ENCODE measurements at places on chromosomes 12 and 14. TPM values are rescaled to one million over a fixed set of nuclear protein-coding genes. Genes with fewer than 3 reads are reported as not detected.

GRCh38 chr14:60249321-60250256 lies 568 bp downstream of the PPM1A start:
- peak overlapping the region; percentile 82 for H3K4me3 ChIP-seq
- H3K27ac ChIP-seq = peak overlapping the region; percentile 76
- H3K36me3 ChIP-seq = peaks cover 6% of the 10 kb centered on the region

DNA sequence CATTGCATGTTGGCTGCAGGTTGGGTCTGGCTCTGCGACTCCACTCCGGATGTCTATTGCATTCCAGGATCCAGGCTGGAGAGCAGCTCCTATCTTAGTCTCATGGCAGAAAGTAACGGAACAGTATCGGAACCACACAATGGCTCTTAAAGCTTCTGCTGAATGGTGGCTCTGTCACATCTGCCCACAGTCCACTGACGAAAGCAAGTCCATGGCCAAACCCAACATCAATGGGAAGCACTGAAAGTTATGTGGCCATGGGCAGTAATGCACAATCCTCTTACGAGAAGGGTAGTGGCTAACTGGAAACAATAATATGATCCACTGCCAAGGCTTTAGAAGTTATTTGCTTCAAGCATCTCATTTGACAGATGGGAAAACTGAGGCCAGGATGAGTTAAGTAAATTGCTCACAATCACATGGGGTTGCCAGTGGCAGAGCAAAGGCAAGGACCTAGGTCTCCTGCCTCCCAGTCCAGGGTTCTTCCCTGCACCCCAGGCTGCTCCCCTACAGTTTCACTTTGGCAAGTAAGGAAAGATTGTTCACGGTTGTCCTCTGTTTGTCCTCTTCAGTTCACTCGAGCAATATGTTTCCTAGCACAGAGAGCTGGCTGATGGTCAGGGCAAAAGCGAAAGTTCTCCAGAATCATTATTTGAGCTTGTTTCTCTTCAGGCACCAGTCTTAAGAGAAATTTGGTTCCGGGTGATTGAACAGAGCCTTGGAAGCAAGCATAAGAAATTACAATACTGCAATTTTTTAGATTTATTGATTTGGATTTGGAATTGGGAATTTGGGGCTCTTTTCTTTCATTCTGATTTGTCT lies 54.2 kb downstream of the CKAP4 start:
- H3K27me3 ChIP-seq = peaks cover 6% of the 10 kb centered on the region
- H3K27ac ChIP-seq = no peak overlapping the region
- no peak overlapping the region for H3K4me3 ChIP-seq

DNA sequence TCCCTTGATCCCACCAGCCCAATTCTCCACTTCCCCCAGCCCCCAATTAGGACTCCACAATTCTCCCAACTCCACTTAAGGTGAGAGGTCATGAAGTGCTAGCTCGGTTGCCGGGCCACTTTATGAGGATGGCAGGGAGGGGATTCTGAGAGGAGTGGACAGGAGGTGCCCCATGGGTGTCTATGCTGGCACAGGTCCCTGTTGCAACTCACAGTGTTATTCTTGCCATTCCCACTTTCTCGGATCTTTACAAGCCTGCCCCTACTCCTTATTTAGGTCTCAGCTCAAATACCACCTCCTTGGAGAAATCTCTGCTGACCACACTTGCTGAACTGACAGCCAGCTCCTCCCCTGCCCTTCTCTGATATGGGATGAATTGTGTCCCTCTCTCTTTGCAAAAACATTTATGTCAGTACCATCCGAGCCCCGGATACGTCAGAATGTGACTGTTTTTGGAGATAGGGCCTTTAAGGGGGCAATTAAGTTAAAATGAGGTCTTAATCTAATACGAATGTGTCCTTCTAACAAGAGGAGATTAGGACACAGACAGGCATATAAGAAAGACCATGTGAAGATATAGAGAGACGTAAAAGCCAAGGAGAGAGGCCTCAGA lies 4.2 kb upstream of the LGALS3 start:
- peaks cover 9% of the 10 kb centered on the region for H3K27me3 ChIP-seq
- no peak for DNase-seq
- H3K4me3 ChIP-seq = no peak overlapping the region
- H3K4me1 ChIP-seq = peaks cover 14% of the 10 kb centered on the region

DNA sequence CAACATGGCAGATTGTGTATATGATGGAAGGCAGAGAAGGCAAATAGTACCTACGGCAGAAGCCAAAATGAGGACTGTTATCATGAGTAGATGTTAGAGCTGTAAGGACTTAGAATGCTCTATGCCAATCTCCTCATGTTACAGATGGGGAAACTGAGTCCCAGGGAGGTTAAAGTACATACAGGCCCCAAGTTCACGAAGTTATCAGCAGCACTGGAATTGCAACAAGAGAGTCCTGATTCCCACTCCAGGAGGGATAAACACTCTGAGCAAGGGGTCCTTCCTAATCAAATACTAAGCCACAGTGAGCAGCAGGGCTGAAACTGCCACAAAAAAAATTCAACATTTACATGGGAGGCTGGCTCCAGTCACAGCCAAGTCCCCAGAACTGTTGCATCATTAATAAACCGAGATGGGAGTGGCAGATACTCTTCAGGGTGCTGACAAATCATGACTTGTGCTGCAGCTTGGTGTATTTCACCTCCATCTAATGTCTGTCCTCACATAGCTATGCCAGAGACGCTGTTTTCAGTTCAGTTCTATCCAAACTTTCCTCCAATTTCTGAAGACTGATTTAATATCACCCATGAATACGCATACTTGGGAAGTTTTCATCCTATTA lies 24.2 kb downstream of the NUAK1 start:
- H3K4me1 ChIP-seq = no peaks in the 10 kb centered on the region
- H3K27ac ChIP-seq = no peak overlapping the region
- H3K4me3 ChIP-seq = no peak overlapping the region
- H3K27me3 ChIP-seq = peaks cover 10% of the 10 kb centered on the region
- DNase-seq = no peak

GRCh38 chr12:52004042-52004648 lies 2.6 kb upstream of the TAMALIN start:
- no peak overlapping the region for H3K27ac ChIP-seq
- peak; percentile 36 for DNase-seq
- H3K27me3 ChIP-seq = peaks cover 2% of the 10 kb centered on the region
- no peaks in the 10 kb centered on the region for H3K36me3 ChIP-seq

DNA sequence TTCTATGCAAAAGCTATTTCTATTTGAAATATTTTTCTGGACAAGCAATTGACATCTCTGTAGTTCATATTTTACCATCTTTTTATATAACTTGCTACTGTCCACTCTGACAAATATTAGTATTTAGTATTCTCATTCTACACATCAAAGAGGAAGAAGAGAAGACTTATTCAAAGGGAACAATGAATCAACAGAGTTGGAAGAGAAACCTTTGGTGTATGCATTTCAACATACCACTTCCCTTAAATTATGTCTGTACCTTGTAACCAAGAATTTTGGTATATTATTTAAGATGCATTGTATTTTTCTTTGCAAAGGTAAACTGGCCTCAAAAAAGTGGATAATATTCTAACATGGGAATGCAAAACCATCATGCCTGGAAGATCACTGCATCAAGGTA lies 72.1 kb upstream of the DUSP6 start:
- no peak overlapping the region for H3K4me3 ChIP-seq
- H3K27ac ChIP-seq = no peak overlapping the region
- H3K27me3 ChIP-seq = no peaks in the 10 kb centered on the region
- no peak for DNase-seq
- peaks cover 10% of the 10 kb centered on the region for H3K4me1 ChIP-seq
- peaks cover 14% of the 10 kb centered on the region for H3K36me3 ChIP-seq

DNA sequence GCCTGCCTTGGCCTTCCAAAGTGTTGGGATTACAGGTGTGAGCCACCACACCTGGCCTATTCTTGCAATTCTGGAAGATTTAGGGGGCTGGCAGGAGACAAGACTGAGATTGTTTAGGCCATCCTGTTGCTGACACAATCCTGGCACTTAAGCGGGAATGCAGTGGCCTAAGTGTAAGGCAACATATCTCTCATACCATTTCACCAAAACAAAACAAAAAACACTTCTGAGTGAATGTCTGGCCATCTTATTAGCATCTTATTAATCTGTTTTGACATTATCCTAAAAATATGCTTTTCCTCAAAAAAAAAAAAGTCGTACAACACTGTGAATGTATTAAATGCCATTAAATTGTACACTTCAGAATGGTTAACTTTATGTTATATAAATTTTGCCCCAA lies 67.6 kb downstream of the DENND5B start:
- H3K27ac ChIP-seq = no peak overlapping the region
- no peak for DNase-seq
- no peak overlapping the region for H3K4me3 ChIP-seq
- H3K27me3 ChIP-seq = peaks cover 9% of the 10 kb centered on the region
- H3K4me1 ChIP-seq = no peaks in the 10 kb centered on the region
- H3K36me3 ChIP-seq = no peaks in the 10 kb centered on the region

DNA sequence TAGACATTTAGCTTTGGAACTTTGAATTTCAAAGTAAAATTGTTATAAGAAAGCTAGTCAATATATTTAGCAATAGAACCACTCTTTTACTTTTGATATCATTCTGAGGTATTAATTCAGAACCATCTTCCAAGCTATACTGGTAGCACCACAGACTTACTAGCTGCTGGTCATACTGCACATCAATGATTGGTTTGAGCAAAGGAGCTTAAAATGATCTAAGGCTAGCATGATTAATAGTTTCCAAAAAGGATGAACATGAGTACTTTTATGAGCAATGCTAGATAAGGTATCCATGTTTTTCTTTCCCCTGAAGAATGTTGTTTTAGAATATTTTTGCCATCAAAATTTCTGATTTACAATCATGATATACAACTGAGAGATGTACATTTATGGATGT lies 17.2 kb downstream of the CNIH1 start:
- H3K4me1 ChIP-seq = peaks cover 16% of the 10 kb centered on the region
- H3K27me3 ChIP-seq = no peaks in the 10 kb centered on the region
- no peak overlapping the region for H3K4me3 ChIP-seq
- H3K27ac ChIP-seq = no peak overlapping the region

DNA sequence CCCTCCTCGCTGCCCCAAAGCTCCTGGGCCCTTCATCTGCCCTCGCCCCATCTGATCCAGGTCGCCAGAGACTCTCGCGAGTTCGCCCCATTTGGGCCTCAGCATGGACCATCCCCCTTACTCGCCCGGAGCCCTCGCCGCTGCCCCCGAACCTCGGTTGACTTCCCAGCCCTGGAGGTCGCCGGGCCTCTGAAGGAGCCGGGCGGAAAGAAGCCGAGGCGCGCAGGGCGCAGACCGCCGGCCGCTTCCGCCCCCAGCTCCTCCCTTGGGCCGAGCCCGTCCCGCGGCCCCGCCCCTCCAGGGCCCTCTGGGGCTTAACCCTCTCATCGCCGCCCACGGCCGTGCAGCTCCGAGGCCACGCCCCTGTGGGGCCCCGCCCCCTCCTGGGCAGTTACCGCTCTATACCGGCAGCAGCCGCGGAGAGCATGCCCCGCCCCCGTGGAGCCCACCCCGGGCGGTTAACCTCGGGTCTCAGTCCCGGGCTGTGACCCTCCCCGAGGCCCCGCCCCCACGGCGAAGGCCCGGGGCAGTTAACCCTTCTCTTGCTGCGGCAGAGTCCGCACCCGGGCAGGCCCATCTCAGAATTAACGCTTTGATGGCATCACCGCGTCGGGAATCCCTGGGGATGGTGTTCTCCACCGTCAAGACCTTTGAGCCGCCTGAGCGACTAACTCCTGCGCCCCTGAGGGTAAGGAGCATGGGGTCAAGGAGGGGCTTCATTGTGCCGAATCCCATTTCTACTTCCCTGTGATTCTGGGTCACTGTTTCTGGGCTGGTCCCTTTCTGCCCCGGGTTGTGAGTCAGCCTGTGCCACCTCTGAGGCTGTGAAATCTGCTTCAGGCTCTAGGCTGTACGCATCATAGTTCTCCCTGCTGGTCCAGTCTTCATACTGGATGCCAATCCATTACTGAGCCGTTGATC lies at the start of gene SPSB2:
SPSB2 (minus strand) TSS at position 210 of the 921 bp plus-strand sequence. CDS start 402 bp downstream, outside the sequence.
- H3K36me3 ChIP-seq = peaks cover 49% of the 10 kb centered on the region
- peak within 1 kb of the TSS; percentile 89 for H3K27ac ChIP-seq
- H3K4me1 ChIP-seq = peaks cover 51% of the 10 kb centered on the region
- peak; percentile 99 for DNase-seq
- no peaks in the 10 kb centered on the region for H3K27me3 ChIP-seq

DNA sequence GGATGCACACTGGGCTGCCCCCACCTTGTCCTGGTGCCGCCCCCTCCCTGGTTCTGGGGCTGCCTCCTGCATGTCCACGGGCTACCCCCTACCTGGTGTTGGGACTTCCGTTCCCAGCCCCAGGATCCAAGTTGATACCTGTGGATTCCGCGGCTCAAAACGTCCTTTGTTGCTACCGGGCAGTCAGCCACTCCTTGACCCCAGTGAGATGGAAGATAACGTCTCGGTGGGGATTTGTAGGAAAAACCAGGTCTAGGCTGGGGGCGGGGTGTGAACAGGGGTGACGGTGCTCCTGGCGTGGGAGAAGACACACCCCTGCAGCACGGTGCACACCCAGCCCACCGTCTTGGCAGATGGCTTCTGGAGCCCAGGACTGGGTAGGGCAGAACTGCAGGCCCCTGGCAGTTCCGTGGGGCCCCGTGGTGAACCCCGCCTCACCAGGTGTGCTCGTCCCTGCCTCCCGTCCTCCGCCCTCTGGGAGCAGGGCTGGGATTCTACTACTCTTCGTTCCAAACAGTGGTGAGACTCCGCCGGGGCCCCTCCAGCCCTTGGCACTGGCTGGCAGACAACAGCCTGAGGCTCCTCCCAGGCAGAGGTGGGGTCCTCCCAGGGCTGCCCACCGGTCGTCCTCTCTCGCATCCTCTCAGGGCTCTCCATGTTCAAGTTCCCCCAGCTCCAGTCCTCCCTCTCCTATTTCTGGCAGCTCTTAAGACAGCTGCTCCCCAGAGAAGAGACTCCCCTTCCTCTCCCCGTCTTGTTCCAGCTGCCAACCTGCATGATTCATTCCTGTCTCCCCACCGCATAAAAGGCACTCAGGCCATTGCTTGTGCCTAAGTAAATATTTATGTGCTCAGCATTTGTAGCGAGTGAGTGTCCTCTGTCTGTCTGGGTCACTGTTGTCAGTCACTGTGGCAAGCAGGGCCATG lies 75.5 kb downstream of the FBXL14 start:
- no peak overlapping the region for H3K4me3 ChIP-seq
- H3K36me3 ChIP-seq = no peaks in the 10 kb centered on the region

The TAS2R43 gene
- total RNA-seq = 0.21 TPM

The PTGER2 gene
- 12.9 TPM for total RNA-seq

The DYRK4 gene
- total RNA-seq = 26.7 TPM

The AICDA gene
- total RNA-seq = not detected

The FGF6 gene
- not detected for total RNA-seq

The ANG gene
- 2.0 TPM for total RNA-seq
